ENCODE measurements at places on chromosomes 1 and 21.

DNA sequence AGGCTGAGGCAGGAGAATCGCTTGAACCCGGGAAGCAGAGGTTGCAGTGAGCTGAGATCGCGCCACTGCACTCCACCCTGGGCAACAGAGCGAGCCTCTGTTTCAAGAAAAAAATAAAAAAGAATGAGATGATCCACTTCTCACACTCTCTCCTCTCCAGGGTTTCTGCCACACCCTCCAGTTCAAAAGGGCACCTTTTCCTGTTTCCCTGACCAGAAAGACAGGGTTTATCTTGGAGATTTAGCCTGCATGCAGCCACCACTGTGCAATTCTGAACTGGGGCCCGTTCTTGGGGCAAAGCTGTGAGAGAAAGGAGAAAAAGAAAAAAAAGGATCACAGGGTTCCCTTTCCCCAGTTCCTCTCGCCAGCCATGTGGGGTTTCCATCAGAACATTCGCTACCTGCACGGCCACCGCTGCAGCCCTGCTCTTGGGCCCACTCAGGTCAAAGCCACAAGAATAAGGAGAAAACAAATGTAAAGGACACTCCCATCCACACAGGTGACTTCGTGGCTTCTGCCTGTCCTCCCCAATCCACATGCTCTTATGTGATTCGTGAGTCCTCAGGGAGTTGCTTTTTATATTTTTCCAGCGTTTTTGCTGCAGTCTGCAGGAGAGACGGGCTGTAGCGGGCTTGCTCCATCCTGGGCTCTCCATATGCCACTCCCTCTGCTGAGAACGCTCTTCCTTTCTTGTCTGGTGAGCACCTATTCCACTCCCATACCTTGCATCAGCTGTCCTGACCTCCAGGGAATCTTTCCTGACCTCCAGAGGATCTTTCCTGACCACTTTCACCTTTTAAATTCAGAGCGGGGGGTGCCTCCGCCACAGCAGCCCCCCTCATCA is 26.4 kb downstream of the GNG4 start:
- DNase-seq = no peak

GRCh38 chr1:31248276-31248675 is 8.6 kb upstream of the NKAIN1 start:
- DNase-seq = no peak

DNA sequence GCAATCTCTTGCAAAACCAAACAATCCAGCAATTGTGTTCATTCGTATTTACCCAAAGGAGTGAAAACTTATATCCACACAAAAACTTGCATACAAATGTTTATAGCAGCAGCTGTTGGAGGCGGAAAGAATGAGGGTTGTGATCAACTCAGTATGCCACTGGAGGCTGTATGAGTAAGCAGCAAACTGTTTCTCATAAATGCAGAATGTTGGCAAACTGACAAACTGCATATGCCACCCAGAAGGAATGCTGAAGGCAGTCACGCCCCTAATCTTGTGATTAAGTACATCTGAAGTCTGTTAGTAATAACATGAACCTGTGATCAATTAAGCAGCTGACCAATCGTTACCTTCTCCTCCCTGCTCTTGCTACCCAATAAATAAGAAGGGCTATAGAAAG is 60.5 kb upstream of the CR2 start:
- DNase-seq = no peak

DNA sequence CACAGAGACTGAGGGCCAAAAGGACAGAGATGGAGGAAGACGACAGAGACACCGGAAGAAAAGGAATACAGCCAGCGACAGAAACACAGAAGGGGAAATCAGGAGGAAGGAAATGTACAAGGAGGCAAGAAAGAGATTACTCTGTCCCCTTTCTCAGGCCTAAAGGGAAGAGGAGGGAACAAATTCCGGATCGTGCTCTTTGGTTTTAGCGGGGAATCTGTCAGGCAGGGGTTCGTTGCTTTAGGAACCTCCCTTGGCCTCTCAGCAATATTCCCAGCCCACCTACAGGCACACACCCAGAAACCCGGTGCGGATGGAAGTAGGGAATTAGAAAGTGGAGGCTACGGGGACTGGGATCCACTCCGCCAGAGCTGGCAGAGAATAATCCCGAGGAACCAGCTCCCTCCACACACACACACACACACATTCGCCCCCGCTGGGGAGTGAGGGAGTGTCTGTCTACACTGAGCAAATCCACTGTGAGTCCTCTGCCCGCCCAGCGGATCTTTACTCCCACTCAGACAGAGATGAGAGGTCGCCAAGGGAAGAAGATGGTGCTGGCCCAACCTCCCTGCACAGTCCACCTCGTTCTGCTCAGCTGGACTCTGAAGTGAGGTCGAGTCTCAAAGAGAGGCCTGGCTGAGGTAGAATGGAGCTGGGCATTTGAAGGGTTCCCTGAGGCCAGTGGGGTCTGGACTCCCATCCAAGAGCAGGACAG is 5.7 kb downstream of the TAL1 start:
- no peak for DNase-seq

GRCh38 chr1:38015978-38016725 is 3.6 kb downstream of the UTP11 start:
- DNase-seq = no peak

Data from iPS-NIHi11 (cell line).